AG04449 (cell line): ENCODE measurements at places on chromosomes 11 and 22.

DNA sequence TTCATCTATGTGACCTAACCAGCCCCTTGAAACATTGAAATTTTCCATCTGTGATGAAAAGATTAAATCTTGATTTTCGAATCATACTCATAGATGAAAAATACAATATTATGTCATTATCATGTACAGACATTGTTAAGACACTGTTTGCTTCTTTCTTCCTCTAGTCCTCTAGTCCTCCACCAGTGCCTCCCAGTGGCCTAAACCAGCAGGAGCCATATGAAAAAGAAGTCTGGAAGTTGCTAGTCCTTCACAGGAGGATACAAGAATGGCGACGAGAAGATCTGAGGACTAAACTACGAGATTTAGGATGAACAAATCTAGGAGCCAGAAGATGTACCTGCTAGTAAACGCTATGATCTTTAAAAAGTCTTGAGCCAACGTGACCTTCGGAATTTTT, 134.1 kb downstream of the SLC17A6 start:
- DNase-seq, result no peak

DNA sequence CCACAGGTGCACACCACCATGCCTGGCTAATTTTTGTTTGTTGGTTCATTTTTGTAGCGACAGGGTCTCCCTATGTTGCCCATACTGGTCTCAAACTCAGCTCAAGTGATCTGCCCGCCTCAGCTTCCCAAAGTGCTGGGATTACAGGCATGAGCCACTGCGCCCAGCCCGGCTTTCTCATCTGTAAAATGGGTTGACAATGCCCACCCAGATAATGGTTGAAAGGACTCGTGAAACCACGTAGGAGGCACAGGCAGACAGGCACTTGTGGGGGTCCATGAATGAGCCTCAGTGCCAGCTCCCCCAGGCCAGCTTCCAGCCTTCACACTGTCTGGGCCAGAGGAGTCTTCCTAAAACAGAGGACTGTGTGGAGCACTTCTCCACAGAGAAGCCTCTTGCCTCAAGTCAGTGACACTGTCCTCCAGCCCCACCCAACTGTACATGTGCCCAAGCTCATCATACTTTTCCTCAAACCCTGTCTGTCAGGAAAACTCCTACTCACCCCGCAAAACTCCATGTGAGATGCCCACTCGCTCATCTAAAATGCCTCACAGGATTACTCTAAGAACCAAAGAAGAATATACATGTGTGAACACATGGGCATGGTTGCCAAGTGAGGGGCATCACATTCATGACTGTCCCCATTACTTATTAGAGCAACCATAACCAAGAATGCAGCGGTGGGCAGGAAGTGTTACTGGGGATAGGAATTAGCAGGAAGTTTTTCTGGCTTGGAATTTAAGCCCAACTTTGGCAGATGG, 32.1 kb upstream of the WNT7B start:
- DNase-seq, result no peak

DNA sequence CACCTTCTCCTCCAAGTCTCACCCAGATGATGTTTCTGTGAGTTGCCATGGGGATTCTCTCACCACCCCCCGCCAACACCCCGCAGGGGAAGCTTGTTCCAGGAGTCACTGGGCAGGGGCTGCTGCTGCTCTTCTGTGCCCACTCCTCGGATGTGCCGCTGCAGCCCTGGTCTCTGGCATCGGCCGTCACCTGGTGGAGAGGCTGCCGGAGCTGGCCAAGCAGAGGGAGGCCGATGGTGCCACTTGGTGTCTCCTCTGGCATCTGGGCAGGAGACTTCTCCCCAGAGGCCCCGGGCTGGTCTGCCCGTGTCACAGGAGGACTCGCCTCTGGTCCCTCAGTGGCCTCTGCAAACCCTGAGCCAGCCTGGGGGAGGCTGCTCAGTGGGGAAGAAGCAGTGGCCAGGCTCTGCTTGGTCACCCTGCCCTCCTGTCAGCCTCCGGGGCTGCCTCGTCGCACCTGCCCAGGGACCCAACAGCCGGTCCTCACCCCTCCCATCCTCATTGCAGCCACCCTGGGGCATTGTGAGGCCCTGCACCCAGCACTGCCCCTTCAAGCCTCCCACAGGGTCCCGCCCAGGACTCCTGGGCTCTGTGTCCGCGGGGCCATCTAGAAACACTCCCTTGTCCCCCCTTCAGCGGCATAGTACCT, 424 bp upstream of the ADORA2A start:
- DNase-seq, result no peak

GRCh38 chr11:68010090-68011041, at the start of gene ALDH3B1:
TSS of gene ALDH3B1 (plus strand) at chr11:68010327. CDS start at chr11:68015298, 4,971 bp downstream.
- DNase-seq, result no peak

- no peak for DNase-seq
These were observed 84.0 kb upstream of the AKIP1 start for GRCh38 chr11:8826901-8827560.

DNA sequence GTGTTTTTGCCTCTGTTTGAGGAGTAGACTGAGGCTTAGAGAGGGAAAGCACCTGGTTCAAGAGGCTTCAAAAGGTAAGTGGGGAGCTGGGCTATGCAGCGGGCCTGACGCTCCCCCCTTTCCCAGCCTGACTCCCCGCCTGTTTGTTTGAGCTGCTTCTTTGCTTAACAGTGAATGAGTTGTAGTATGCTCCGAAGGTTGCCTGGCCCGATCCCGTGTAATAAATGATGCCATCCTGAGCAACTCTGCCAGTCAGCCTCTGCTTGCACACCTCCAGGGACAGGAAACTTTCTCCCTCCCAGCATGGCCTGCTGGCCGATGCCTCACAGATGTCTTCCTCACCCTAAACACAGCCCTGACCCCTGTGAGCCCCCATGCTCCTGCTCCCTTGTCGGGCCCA, 45.5 kb upstream of the TTLL12 start:
- no peak for DNase-seq

DNA sequence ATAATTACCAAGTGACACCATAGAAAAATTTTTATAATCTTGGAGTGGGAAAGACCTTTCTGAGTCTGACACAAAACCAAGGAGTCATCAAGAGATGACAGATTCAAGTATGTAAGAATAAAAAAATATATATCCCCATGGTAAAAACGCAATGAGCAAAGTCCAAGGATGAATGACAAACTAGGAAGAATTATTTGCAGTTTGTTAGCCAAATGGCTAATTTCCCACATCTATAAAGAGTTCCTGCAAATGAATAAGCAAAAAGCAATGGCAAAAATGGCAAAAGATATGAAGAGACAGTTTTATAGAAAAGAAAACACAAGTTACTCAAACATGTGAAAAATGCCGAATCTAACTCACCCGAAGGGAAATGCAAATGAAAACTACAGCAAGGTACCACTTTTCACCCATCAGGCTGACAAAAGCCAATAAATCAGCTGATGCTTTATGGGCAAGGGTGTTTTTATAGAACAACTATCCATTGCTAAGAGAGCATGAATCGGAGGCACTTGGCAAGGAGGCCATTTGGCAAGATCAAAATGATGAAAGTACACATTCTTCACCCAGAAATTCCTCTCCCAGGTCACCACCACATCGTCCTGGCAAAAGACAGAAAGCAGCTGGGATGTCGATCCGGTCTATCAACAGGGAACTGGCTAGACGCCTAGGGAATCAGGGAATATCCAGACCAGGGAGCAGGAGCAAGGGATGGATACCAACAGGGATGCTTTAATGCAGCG, 21.1 kb upstream of the KLHL35 start:
- DNase-seq, result peak; percentile 63

DNA sequence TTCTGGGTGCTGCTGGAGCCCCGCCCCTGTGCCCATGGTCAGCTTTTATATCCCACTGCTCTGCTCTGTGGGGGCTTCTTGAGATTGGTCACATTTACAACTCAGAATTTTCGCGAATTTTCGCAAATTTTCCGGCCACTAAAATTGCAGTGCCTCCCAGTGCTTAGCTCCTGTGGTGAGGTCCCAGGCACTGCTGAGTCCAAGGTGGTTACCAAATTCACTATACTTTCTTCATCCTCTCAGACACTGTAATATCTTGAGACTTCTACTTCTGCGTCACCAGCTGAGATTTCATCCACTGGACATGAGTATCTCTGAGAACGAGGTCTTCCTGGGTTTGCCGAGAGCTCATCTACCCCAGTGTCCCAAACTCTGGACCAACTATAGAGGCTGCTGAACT, 8.7 kb downstream of the KDM4F start:
- no peak for DNase-seq

GRCh38 chr22:25777870-25778269, 35.9 kb downstream of the MYO18B start:
- DNase-seq, result no peak

- DNase-seq, result no peak
These were observed 12.4 kb downstream of the CAVIN3 start for GRCh38 chr11:6307876-6308275.

DNA sequence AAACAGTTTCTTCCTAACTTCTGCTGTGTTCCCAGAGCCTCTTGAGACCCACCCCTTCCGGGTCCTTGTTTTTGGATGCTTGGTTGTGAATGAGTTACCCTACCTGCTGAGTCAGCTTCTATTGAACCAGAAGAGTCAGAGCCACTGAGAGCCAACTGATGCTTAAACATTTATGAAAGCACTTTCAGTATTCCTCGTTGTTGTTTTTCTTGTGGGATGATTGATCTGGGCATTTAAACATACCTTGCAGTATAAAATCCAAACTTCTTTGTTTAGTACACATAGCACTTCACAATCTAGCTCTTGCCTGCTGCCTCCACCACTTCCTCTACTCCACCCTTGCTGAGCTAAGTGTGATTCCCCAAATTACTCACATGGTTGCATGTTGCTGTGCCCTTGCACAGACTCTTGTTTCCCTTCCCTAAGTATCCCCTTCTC, 5.5 kb downstream of the PRSS23 start:
- DNase-seq, result no peak

- DNase-seq, result no peak
These were observed 4.2 kb upstream of the HINFP start for GRCh38 chr11:119117004-119117706.

GRCh38 chr11:124115782-124116616, 749 bp downstream of the VWA5A start:
- no peak for DNase-seq

- DNase-seq, result no peak
These were observed 37.5 kb downstream of the TPST2 start for GRCh38 chr22:26552466-26552865.

- DNase-seq, result no peak
These were observed 742 bp upstream of the BBOX1 start for GRCh38 chr11:27039873-27040272.

GRCh38 chr11:61954851-61955421, 4.8 kb downstream of the BEST1 start:
- DNase-seq, result no peak

DNA sequence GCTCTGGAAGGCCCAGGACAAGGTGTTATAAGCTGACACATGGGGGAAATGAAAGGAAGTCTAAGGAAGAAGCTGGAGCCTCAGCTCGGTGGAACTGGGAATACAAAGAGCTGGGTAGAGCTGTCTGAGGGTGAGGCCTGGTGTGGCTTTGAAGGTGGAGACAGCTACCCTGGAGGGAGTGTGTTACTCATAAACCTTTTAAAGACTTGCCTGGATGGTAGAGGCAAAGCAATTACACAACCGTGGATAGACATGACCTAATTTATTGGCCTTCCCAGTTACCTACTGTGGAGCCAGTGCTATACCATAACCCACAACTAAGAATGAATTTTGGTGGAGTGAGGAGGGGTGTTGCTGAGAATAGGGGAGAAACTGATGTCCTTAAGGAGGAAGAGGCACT, 22.6 kb downstream of the EXPH5 start:
- no peak for DNase-seq

- no peak for DNase-seq
These were observed 115.0 kb downstream of the PHF21B start for GRCh38 chr22:44894782-44895181.

GRCh38 chr22:22986008-22986407, 84.3 kb upstream of the GNAZ start:
- no peak for DNase-seq

DNA sequence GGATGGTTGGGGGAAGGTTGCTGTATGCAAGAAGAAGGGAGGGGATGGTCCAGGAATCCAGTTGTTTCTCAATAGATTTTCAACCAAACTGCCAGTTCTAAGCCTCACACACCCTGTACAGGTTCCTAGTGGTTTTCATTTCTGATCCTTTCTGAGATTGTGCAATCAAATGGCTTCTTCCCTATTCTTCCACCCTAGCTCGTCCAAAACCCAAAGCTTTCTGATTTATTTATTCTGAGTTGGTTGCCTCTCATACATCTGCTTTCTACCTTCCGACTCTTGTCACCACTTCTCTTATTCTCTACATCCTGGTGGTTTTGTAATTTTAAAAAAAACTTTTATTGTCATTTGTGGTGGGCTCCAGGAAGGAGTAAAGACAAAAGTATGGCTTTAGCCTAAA, 12.6 kb downstream of the OR5A2 start:
- no peak for DNase-seq

DNA sequence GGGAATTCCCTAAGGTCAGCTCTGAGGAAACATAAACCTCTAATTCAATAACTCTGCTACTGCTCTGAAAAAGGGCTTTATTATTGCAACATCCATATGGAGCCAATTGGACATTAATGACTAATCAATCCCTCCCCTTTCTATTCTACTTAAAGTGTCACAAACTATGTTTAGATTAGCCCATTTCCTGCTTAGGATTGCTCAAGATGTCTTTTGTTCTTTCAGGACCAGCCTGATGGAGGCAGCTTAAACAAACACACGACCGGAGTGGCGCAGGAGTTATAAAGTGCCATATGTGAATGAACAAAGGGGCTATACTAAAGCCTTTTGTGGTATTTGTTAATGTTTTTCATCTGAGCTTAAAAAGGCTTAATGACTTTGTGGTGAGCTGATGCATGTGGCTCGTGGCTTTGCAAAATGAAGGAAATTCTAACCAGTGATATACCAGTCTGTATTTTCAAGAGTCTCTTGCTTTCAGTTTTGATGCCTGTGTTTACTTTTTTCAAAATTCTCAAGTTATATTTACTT, 354.4 kb downstream of the SOX6 start:
- DNase-seq, result peak; percentile 76

DNA sequence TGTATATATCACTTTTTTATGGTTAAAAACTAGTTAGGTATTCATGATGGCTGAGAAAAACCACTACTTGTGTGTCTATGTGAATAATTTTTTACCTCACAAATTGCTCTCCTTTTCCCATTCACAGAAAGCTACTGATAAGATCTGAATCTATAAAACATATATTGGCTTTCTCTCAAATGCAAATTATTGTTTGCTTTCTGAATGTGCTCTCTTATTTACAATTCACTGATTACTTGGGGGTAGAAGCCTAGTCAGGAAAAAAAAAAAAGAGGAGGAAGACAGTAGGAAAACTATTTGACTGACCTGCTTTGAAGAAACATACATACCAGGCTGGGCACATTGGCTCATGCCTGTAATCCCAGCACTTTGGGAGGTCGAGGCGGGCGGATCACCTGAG, 20.5 kb downstream of the PGM2L1 start:
- DNase-seq, result no peak
